ENCODE measurements at places on chromosomes 12 and 14.

- DNase-seq: no peak
Measured at GRCh38 chr12:51472984-51473383, 48.4 kb downstream of the SLC4A8 start.

GRCh38 chr12:64216239-64216638 lies 5.9 kb downstream of the KICS2 start:
- DNase-seq: no peak

DNA sequence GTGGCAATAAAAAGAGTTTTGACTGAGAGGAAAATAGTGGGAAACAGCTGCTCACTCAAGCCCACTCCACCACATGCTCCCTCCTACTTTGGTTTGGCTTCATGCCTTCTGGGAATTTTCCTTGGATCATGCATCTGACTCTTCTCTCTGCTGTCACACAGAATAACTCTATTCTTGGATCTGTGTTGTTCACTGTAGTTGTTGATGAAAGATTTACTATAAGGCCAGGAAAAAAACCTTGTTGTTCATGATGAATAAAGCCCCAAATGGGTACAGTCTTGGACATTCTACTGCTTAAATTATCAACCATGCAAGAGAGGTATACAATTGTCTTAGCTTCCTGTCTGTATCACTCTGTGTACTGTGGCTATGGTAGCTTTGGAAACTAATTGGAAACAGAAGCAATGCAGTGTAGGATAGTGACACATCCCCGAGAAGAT lies 70.5 kb downstream of the TMX1 start:
- DNase-seq: peak; percentile 70

DNA sequence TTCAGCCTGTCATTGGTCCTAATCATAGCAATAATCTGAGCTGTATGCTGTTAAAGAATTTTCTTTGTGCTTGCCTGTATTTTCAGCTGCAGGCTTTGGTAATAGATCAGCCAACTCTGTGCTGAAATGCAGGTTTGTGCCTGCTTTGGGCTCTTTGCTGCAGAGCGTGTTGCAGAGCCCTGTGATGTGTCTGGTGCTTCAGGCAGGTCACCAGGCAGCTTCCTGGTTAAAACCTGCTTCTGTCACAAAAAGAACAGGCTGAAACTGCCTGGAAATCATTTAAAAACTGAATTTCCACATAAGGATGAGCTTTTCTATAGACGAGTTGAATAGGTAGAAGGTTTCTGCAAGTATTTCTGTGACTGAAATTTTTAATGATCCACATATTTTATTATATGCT lies 3.1 kb downstream of the DIP2B start:
- peak; percentile 62 for DNase-seq

DNA sequence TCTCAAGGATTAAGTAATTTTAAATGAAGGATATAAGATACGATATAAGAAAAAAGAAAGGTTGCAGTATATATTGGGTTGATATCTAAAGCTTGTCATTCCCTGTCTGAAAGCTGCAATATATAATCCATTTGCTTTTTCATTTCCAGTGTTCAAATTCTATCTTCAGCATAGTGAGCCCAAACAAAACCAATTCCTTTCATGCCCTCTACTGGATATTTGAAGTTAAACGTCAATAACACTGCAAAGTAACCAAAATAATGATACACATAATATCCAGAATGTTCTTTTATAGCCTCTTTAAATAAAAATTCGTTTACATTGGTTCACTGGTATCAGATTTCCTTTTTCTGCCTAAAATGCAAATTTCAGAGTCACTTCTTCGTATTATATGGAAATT lies 64.5 kb upstream of the DAAM1 start:
- peak; percentile 23 for DNase-seq

DNA sequence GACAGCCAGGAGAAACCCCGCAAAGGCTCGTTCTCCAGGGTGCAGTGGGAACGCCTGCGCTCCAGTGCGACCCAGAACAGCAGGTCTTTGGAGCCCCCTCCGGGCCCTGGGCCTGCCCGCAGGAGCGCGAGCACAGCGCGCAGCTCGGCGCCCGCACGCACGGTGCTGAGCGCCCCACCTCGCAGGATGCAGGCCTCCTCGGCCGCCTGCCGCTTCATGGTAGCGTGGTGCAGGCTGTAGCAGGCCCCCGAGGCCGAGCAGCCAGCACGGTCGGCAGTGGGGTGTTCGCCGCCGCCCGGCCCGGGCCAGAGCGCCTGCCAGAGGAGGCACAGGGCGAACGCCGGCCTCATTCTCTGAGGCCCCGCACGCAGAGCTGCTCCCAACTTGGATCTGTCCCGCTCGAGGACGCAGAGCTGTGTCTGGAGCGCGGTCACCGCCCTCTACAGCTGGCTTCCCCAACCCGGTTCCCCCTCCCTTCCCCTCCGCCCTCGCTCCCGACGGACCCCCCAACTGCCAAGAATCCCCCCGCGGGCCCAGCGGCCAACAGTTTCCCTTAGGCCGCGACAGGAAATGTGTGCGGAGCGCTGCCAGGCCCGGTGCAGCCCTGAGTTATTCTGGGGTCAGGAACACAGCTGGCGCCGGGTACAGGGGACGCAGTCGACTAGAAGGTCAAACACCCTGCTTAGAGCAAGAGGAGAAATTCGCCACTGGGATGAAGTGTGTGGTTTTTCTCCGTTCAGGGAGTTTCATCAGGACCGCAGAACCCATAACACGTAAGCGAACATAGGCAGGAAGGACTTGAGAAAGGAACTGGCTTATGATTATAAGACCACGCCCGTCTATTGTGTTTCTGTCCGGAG lies at the start of gene CLEC14A:
Gene CLEC14A, minus strand, starts transcription at position 421 of the 860 bp plus-strand sequence. Its CDS starts 71 bp downstream, at position 350.
- peak; percentile 25 for DNase-seq

Data from pons (tissue), 1 donor.